ENCODE measurements at places on chromosomes 13 and 19.
A peak's percentile ranks its signal among the peaks of the same experiment; 100 is the strongest.

DNA sequence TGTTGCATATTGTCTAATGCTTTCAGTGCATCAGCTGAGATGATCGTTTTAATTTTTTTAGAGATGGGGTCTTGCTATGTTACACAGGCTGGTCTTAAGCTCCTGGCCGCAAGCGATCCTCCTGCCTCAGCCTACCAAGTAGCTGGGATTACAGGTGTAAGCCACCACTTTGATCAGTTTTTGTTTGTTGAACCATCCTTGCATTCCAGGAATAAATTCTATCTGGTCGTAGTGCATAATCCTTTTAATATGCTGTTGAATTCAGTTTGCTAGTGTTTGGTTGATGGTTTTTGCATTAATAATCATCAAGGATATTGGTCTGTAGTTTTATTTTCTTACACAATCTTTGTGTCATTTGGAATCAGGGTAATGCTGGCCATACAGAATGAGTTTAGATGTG lies 4.4 kb downstream of the ZNF211 start:
- no peak for DNase-seq

DNA sequence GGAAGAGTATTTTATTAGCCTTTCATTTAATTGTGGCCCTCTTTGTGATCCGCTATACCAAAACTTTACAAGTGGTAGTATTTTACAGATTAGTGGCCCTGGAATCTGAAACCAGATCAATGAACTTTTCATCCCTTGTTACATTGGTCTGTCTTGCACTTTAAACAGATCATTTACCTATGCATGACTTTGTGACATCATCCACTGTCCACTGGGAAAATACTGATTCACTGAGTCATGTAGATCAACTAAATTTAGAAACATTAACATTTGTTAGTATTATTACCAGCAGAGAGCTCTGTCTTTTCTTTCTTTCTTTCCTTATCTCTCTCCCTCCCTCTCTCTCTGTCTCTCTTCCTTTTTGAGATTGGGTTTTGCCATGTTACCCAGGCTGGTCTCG lies 17.5 kb downstream of the PCDH8 start:
- no peak for DNase-seq

GRCh38 chr13:85603735-85604134 lies 195.5 kb downstream of the SLITRK6 start:
- no peak for DNase-seq

DNA sequence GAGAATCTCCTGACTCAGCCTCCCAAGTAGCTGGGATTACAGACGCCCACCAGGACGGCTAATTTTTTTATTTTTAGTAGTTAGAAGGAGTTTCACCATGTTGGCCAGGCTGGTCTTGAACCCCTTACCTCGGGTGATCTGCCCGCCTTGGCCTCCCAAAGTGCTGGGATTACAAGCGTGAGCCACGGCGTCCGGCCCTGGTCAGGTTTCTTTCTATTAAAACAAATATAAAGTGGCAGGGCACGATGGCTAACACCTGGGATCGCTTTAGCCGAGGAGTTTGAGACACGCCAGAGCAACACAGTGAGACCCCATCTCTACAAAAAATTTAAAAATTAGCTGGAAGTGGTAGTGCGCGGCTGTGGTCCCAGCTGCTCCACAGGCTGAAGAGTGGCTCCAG lies 1.5 kb upstream of the MED25 start:
- DNase-seq = no peak

DNA sequence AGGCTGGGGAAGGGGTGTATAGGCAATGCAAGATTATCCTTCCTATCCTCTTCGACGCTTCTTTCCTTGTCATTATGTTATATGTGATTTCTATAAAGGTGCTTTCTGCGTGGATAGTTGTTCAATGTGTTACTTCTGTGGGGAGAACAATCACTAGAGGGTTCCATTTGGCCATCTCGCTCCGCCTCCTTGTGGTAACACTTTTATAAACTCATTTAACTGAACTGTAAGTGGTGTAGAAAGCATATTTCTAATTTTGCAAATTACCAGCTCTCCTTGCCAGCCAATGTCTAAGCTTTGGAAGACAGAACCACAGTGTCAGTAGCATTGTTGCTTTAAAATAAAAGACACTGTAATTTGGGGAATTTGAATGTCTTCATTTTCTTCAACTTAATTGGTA lies 1093.7 kb upstream of the MIR17HG start:
- no peak for DNase-seq

GRCh38 chr13:27712421-27712820 lies 79.9 kb upstream of the GSX1 start:
- DNase-seq = peak; percentile 4

- DNase-seq = no peak
Observed at GRCh38 chr13:98279473-98280175, 102.6 kb upstream of the RNF113B start.

DNA sequence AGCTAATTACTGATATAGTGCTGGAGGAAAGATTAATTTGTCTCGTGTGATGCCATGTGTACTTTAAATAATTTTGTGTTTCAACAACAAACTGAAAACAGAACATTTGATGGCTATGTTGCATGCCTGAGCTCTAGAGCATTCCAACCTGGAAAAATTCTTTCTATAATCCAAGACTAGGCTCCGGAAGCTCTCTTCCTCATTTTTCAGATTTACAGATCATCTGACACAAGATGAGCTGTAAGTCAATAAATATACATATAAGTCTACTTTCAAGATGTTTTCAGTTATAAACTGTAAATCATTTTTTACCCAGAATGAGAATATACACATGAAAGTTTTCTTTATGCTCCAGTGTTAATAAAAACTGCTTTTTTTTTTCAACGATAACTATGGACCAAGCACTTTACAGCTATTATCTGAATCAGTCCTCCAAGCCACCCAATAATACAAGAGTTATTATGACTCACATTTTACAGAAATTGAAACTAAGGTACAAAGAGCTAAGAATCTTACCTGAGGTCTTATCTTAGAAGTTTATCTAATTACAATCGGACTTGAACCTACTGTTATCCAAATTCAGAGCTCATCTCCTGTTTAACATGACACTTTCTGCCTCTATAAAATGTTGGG lies 6.4 kb upstream of the FOXO1 start:
- no peak for DNase-seq

GRCh38 chr19:46766569-46767317 lies 20.5 kb upstream of the STRN4 start:
- no peak for DNase-seq

DNA sequence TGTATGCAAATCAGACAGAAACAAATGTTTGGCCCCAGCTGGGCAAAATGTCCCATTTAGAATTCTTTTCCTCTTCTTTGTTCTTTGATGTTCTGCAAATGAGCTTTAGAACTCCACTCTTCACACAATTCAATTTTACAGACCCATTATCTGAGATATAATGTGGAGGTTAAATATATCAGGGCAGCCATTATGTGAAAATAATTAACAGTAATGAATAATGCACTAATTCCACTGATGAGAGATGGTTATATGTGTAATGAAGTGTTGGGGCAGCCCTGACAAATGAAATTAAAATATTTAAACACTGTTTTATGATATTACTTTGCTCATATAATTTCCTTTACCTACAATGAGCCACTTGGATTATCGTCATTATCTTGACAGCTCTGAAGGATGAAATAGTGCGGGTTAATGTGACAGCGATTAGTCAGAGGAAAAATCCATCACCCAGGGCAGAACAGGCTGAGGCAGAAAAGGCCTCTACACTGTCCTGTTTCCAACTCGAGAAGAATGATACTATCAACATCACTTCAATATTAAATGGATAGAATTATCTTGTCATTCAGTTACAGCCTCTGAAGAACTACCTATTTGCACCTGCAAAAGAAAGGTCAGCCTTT lies 321.1 kb downstream of the RBM26 start:
- DNase-seq = no peak

- peak; percentile 72 for DNase-seq
Observed at GRCh38 chr19:8505680-8506401, 3.4 kb upstream of the PRAM1 start.

DNA sequence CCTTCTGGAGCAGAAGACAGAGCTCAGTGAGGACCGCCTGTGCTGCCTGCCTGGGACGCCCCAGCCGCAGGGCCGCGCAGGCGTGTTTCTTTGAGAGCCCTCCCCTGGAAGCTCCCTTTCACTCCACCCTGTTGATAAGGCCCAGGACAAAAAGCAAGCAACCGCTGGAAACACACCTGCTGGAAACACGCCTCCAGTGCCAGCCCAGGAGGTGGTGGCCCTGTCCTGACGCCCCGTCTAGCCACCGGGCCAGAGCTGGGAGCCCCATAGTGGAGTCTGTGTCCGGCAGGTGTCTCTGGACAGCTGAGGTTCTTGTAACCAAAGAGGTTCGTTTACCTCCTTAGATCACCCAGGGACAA lies 173.8 kb downstream of the KATNAL1 start:
- DNase-seq = no peak

GRCh38 chr13:51329606-51330005 lies 9.9 kb upstream of the SERPINE3 start:
- no peak for DNase-seq

- no peak for DNase-seq
Observed at GRCh38 chr13:37597477-37598025, 1.0 kb downstream of the POSTN start.

GRCh38 chr19:1952635-1953034 lies 11.7 kb downstream of the CSNK1G2 start:
- DNase-seq = no peak

DNA sequence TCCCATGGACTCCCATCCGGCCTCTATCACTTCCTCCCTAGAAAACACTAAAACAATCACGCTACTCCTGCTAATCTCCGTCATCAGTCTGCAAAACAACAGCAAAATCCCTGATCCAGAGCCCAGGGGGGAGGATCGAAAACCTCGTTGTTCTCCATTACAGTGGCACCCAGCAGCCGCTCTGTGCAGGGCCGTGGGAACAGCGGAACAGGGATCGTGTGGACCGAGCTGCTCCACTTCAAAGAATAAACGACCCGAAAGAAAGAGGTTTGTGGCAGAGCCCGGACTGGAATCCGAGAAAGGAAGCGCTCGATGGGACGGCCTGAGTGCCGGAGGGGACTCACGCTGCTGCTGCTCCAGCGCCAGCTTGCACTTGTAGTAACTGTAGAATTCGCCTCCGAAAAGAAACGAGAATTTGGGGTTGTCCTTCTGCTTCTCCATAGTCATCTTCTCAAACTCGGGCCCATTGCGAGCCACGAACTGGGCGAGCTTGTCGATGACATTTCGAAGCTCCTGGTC lies 652 bp downstream of the CHERP start:
- DNase-seq = no peak

DNA sequence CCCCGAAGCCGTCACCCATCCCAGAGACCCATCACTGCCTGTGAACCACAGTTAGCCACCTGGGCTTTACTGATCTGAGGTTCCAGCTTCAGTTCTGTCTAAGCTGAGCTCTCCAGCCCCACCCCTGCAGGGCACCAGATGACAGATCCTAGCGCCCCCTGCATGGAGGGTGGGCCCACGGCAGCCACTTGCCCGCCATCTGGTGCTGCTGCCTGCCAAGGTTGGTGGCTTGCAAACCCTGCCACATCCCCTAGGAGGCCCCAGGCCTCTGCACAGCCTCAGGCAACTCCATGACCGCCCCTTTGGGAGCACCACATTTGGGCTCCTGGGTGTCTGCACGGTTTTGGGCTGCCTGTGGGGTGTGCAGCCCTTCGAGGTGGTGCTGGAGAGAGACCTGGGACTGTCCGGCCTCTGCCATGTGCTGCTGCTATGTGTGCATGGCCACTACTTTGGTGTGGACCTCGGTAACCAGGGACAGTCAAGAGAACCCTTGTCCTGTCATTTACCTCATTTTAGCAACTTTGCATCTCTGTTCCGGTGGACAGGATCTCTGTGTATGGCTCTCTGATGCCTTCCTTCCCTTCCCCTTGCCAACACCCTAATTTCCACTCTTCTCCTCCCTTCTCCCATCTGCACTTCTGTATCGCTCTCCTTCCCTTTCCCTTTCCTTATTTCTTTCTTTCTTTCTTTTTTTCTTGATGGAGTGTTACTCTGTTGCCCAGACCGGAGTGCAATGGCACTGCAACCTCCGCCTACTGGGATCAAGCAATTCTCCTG lies 17.4 kb upstream of the SDHAF1 start:
- no peak for DNase-seq

DNA sequence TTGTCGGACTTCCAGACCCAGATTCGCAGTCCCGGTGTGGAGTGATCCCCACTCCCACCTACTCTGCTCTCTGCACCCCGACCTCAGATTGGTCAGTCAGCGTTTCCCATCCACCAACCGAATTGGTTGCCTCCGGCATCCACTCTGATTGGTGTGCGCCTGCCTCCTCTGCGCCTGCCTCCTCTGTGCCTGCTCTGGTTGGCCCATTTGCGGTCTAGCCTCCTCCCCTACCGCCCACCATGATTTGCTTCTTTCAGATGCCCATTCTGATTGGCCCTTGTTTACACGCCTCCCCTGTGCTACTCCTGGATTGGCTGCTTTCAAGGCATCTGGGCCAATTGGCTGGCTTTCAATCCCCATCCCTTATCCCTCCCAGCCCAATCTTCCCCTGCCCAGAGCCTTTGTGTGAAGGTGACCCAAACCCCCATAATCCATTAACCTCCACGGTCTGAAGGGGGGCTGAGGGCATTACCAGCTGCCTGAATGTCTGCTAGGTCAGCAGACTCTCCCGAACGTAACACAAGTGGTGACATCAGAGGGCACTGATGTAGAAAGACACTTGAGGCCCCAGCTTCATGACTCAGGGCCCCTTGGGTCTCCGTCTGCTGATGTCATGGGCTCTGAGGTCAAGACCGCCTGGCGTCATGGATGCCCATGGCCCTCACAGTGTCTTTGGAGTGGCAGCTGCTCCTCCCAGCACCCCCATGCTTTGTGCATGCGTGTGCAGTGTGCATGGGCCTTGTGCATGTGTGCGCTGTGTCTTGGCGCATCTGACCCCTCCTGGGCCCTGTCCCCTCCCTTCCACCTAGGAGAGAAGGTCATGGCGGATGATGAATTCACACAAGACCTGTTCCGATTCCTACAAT lies 80.4 kb downstream of the MAP4K1 start:
- no peak for DNase-seq

GRCh38 chr19:4361152-4362046 lies 18.0 kb downstream of the MPND start:
- DNase-seq = peak; percentile 39

DNA sequence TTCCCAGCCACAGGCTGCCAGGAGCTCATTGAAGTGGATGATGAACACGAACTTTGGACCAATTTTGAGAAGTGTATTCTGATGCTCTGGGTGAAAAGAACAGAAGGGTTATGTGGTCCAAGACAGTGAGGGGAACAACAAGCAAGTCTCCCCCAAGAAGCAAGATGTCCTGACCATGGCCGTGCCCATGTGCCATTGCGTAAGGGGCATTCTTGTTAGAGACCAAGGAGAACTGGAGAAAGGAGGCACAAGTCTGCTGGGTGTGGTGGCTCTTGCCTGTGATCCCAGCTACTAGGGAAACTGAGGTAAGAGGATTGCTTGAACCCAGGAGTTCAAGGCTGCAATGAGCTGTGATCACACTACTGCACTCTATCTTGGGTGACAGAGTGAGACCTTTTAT lies 27.0 kb upstream of the UBAC2 start:
- DNase-seq = no peak

- no peak for DNase-seq
Observed at GRCh38 chr13:40626561-40626960, 39.9 kb downstream of the FOXO1 start.
